ENCODE measurements at places on chromosomes 12 and 14. TPM values are rescaled to one million over a fixed set of nuclear protein-coding genes. Genes with fewer than 3 reads are reported as not detected.

The DBX2 gene
- not detected for total RNA-seq

The KRT74 gene
- total RNA-seq = not detected

The TCTN2 gene
- 19.2 TPM for total RNA-seq

The SMAGP gene
- 34.3 TPM for total RNA-seq

The CLEC14A gene
- total RNA-seq = not detected

The KLRF1 gene
- not detected for total RNA-seq

The GLI1 gene
- total RNA-seq = 1.4 TPM

The SERPINA10 gene
- not detected for total RNA-seq

The AQP2 gene
- not detected for total RNA-seq

The FGF6 gene
- not detected for total RNA-seq

The PROX2 gene
- total RNA-seq = not detected

The RNASE3 gene
- total RNA-seq = not detected

The PTCSC3 gene
- total RNA-seq = not detected

The CIT gene
- 13.1 TPM for total RNA-seq

The CLEC6A gene
- total RNA-seq = not detected

The SLC6A15 gene
- total RNA-seq = 185 TPM

The RASSF9 gene
- total RNA-seq = 7.6 TPM

The LBHD2 gene
- total RNA-seq = not detected

The TEP1 gene
- total RNA-seq = 28.1 TPM

The DRAM1 gene
- 35.2 TPM for total RNA-seq

The RNASE2 gene
- total RNA-seq = not detected

The OVCH1 gene
- 0.43 TPM for total RNA-seq

The KRR1 gene
- 118 TPM for total RNA-seq

The COCH gene
- not detected for total RNA-seq

The MORN3 gene
- not detected for total RNA-seq

The AKAP6 gene
- 9.2 TPM for total RNA-seq

The RHOJ gene
- 10.5 TPM for total RNA-seq

The TC2N gene
- 21.1 TPM for total RNA-seq

The SLC39A5 gene
- 0.35 TPM for total RNA-seq

The RTRAF gene
- total RNA-seq = 52.7 TPM

The TM7SF3 gene
- 298 TPM for total RNA-seq

The BCAT1 gene
- total RNA-seq = 8.6 TPM

The OR6C74 gene
- total RNA-seq = not detected

The REP15 gene
- 2.0 TPM for total RNA-seq

The NOVA1 gene
- not detected for total RNA-seq

The LMNTD1 gene
- 1.2 TPM for total RNA-seq

The LRRC43 gene
- 0.50 TPM for total RNA-seq

Data from mammary epithelial cell (primary cell).